ENCODE measurements at places on chromosomes 7 and 10.

DNA sequence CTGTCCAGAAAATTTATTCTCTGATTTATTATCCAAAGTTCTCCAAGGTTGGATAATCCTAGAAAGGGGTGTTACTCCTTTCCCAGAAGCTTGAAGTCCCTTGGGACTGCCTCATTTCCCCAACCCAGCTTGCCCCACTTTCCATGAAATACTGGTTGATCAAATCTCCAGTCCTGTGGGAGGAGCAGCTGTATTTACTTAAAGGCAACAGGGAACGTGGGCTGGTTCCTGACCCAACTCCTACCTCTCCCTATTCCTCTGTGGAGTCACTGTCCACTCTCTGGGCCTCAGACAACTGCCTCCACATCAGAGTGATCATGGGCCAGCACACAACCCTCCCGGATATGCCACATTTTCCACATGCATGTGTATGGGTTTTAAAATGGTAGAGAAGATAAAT lies 166.2 kb upstream of the PRR15 start:
- no peak for DNase-seq

DNA sequence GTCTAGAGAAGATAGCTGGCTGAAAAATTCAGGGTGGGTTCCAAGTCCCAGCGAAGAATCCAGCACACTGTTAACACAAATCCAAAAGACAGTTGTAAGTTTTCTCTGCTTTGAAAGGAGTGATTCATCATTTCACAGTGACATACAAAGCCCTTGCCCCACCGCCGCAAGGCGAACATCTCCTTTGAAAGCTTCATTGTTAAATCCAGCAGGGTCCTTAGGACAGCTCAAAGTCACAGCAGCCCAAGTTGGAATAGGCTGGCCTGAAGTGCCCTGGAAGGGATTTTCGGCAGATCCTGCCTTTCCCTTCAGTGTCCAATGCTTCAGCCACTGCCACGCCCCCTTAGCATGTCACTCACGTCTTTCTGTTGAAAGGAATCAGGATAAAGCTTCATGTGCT lies 526.1 kb downstream of the CALN1 start:
- DNase-seq = no peak

GRCh38 chr10:95741807-95742467 lies 14.0 kb upstream of the ENTPD1 start:
- DNase-seq = no peak

- DNase-seq = no peak
These were observed 26.1 kb downstream of the SHTN1 start for GRCh38 chr10:116978901-116979300.

DNA sequence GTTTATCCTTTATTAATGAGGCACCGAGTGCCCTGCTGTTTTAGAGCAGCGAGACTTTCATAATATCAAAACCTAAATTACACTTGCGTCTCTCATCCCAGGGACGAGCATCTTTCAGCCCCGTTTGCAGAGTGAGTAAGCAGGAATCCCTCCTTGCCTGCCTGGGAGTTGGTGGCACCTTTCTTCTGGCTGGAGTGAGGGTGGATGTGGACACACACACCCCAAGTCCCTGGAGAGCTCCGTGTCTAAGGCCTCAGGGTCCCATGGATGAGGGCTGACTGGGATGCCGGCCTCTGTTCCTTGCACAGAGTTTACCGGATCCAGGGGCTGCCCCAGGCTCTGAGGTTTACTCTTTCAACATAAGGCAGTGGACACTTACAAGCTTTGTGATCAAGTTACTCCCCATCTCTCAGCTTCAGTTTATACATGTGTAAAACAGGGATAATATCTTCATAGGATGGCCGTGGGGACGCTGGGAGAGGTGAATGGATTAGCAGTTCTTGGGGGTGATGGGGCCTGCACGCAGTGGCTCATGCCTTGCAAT lies 24.5 kb downstream of the POLL start:
- no peak for DNase-seq

GRCh38 chr7:34928052-34928451 lies 109.2 kb downstream of the DPY19L1 start:
- peak; percentile 14 for DNase-seq

GRCh38 chr10:131928248-131929095 lies 27.7 kb downstream of the PPP2R2D start:
- DNase-seq = no peak

- DNase-seq = no peak
These were observed 27.5 kb upstream of the NAMPT start for GRCh38 chr7:106312099-106312871.

DNA sequence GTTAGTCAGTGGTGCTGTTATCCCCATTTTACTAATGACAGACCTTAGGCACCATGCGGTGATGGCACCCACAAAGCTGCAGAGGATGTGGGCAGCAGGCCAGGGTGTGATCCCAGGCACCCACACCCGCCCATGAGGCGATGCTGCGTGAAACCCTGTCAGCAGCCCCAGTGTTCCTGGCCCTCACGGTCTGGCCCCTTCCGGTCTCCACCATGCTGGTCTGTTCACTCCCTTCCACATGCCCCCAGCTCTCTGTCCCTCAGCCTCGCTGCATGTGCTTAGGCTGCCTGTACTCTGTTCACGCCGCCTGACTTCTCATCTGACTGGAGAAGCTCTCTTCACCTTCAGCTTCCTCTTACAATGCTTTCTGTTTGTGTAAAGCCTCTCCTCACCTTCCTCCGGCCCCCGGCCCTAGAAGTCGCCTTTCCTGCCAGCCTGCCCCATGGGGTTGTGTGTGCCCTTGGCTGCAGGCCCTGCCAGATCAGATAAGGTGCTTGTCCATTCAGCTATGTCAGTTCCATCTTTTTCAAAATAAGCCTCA lies 17.6 kb upstream of the ORAI2 start:
- DNase-seq = peak; percentile 48

GRCh38 chr10:132542086-132542775 lies 4.6 kb downstream of the INPP5A start:
- DNase-seq = no peak

- DNase-seq = no peak
These were observed 2.6 kb downstream of the NPTX2 start for GRCh38 chr7:98619450-98620321.

- no peak for DNase-seq
These were observed 9.5 kb downstream of the RNF32 start for GRCh38 chr7:156650042-156650441.

DNA sequence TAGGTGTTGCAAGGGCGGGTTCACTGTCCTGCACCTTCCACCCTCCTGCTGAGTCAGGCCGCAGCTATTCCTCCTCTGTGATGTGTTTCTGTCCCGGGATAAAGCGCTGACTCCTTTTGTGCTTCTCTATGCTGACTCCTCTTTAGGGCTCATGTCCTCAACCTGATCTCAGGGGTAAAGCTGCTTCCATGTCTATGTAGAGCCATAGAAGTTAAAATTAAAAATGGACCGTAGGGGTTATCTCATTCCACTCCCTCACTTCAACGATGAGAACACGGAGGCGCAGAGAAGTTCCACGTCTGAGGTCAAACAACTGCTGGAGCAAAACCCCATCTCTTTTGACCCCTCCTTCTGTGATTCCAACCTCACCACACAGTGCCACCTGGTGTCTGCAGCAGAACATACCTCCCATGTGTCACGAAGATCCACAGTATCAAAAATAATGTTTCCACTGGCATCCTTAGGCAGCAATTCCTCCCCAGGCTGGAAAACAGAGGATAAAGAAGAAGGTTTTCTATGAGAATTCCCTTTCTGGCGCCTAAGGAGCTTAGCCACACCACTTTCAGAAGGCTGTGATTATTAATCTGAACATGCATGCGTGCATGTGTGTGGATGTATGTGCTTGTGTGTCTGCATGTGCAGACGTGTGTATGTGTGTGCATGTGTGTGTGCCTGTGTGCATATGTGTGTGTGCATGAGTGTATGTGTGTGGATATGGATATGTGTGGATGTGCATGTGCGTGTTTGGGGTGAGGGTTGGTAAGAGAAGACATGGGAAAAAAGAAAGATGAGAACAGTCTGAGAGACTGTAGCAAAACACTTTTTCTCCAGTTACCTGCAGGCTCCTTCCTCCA lies 81.2 kb upstream of the UCN3 start:
- DNase-seq = no peak

DNA sequence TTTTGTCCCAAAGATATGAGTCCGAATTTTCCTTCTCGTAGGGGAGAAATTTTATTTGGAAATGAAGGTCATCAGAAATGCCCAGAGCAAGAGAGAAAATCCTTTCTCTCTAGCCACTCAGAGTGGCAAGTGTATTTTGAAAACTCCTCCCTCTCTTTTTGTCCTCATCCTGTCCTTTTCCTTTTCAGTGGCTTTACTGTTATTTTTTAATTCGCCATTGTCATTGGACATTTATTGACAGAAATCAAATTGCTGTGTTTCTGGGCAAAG lies 39.6 kb downstream of the TET1 start:
- no peak for DNase-seq

- DNase-seq = no peak
These were observed 33.7 kb upstream of the TMEM26 start for GRCh38 chr10:61486738-61487396.

DNA sequence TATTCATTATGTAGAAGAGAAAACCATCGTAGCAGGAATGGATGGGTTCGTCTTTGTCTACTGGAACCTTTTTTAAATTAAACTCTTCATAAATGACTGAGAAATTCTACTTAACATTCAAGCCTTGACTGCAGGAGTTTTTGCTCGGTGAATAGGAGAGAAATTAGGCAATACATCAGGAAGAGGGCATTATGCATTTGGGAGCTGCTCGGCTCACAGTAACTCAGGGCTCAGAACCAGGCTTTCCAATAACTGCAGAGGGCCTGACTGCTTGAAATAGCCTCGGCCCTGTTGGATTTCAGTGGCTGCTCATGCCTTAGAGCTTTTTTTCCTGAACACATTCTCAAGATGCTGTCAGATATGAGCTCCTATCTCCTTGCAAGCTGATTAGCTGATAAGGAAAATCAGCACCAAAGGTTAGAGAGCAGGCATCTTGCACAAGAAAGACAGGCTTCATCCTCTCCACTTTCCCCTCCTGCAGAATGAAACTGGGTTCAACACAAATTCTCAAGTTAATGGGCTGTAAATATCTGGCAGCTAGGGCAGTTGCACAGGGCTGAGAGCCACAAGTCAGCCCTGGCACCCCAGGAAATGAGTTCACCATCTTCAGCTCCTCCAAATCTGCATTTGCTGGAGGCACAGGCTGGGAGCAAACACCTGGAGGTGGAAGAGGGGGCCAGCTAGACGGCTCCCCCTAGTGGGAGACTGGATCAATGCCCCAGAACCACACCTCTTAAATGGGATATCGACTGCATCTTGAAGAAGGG lies 24.3 kb downstream of the TECTB start:
- no peak for DNase-seq

DNA sequence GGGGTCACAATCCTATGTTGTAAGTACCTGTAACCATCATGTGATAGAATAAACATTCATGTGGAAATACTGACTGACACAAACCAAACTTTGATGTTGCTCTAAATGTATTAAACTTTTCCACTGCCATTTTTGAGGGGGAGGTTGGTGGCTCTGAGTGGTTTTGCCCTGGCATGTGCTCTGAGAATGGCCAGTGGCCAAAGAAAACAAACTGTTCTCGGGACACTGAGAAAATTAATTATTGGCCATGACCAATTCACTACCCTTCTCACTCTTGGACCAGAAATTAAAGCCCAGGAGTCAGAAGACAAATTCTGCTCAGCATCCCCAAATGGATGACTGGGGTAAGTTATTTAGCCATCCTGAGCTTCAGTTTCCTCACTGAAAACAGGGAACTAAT lies 195.9 kb downstream of the XPNPEP1 start:
- no peak for DNase-seq

DNA sequence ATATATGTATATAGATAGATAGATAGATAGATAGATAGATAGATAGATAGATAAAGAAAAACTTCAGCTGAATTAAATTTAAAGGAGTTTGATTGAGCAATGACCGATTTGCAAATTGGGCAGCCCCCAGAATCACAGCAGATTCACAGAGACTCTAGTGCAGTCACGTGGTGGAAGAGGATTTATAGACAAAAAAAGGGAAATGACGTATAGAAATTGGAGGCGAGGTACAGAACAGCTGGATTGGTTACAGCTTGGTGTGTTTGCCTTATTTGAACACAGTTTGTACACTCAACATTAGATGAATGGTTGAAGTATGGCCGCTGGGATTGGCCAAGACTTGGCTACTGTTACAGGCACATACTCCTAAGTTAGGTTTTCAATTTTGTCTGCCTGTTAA lies 8.2 kb upstream of the PODXL start:
- DNase-seq = no peak

Measured in activated CD4-positive, CD25-positive, alpha-beta regulatory T cell (primary cell).